ENCODE measurements at places on chromosomes 2 and 18. TPM values are rescaled to one million over a fixed set of nuclear protein-coding genes. Genes with fewer than 3 reads are reported as not detected.

NRP2 gene
- 79.1 TPM for total RNA-seq

C18orf63 gene
- total RNA-seq, result not detected

RNF181 gene
- 213 TPM for total RNA-seq

IL36RN gene
- total RNA-seq, result not detected

RTP5 gene
- total RNA-seq, result 5.3 TPM

FBXO48 gene
- total RNA-seq, result 0.72 TPM

APOB gene
- 1.2 TPM for total RNA-seq

CNPPD1 gene
- total RNA-seq, result 37.8 TPM

TDRD15 gene
- 0.20 TPM for total RNA-seq

GPBAR1 gene
- total RNA-seq, result 0.44 TPM

CYRIA gene
- total RNA-seq, result 44.0 TPM

UGT1A4 gene
- total RNA-seq, result not detected

GAL3ST2 gene
- total RNA-seq, result 0.50 TPM

NYAP2 gene
- 12.6 TPM for total RNA-seq

MTIF2 gene
- 23.3 TPM for total RNA-seq

NGEF gene
- total RNA-seq, result 15.4 TPM

NBEAL1 gene
- 43.9 TPM for total RNA-seq

MOGAT1 gene
- 0.20 TPM for total RNA-seq

RAB6D gene
- total RNA-seq, result 3.3 TPM

IL36G gene
- total RNA-seq, result not detected

AQP12A gene
- not detected for total RNA-seq

REG1B gene
- total RNA-seq, result not detected

FAM110C gene
- 3.8 TPM for total RNA-seq

MYL1 gene
- total RNA-seq, result 3.3 TPM

CRYBA2 gene
- not detected for total RNA-seq

SERPINB4 gene
- total RNA-seq, result not detected

ALLC gene
- total RNA-seq, result 8.2 TPM

RBM45 gene
- 26.6 TPM for total RNA-seq

HOXD13 gene
- total RNA-seq, result 0.10 TPM

CACNB4 gene
- 22.3 TPM for total RNA-seq

METTL21A gene
- total RNA-seq, result 25.7 TPM

CAPN13 gene
- total RNA-seq, result 0.17 TPM

IL36B gene
- total RNA-seq, result not detected

KIF5C gene
- total RNA-seq, result 222 TPM

SOCS6 gene
- total RNA-seq, result 41.8 TPM

RAD51AP2 gene
- total RNA-seq, result 0.69 TPM

RAB17 gene
- total RNA-seq, result 1.1 TPM

SPTBN1 gene
- total RNA-seq, result 495 TPM

SERPINB11 gene
- total RNA-seq, result not detected

AOX1 gene
- 9.2 TPM for total RNA-seq

CYP27C1 gene
- total RNA-seq, result 1.0 TPM

EGR4 gene
- not detected for total RNA-seq

UPP2 gene
- total RNA-seq, result 1.4 TPM

YES1 gene
- 54.0 TPM for total RNA-seq

LYG2 gene
- not detected for total RNA-seq

PID1 gene
- 33.4 TPM for total RNA-seq

DQX1 gene
- total RNA-seq, result 0.28 TPM

VWA3B gene
- total RNA-seq, result 1.5 TPM
